ENCODE measurements at places on chromosomes 6 and 20.

- no peak for DNase-seq
Observed at GRCh38 chr20:12673352-12673751, 335.4 kb upstream of the SPTLC3 start.

DNA sequence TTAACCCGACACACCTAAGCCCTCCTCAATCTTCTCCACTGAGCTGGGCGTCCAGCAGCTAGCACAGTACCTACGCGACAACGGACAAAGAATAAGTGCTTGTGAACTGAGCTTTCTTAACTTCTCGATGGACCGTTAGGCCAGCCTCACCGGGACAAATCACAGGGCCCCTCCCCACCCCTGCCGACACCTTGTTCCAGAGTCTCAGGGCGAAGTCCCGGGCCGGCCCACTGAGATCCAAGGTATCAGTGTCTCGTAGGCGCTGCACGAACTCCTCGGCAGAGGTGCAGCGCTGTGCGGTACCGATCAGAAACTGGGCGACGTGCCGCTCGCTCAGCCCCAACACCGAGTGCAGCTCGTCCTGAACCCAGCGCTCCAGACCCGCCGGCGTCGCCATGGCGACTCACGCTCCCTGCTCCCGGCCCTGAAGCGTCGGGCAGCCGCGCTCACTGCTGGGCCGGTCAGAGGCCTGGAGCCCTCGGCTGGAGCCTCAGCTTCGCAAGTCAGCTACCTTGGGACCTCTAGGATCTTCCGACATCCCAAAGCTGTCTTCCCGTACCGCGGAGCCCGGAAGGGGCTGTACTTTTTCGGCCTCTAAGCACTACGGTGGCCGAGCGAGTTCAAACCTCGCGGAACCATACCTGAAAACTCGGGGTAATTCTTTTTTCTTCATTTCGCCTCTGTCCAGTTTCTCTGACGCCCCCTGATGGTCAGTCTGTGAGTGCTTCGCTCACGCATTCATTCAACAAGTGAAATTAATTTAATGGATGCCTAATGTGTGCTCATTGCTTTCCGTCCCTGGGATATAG, at the start of gene DHX16:
DHX16 (minus strand) TSS at position 562 of the 809 bp plus-strand sequence; CDS start at position 397, 165 bp downstream.
- DNase-seq = peak; percentile 77

DNA sequence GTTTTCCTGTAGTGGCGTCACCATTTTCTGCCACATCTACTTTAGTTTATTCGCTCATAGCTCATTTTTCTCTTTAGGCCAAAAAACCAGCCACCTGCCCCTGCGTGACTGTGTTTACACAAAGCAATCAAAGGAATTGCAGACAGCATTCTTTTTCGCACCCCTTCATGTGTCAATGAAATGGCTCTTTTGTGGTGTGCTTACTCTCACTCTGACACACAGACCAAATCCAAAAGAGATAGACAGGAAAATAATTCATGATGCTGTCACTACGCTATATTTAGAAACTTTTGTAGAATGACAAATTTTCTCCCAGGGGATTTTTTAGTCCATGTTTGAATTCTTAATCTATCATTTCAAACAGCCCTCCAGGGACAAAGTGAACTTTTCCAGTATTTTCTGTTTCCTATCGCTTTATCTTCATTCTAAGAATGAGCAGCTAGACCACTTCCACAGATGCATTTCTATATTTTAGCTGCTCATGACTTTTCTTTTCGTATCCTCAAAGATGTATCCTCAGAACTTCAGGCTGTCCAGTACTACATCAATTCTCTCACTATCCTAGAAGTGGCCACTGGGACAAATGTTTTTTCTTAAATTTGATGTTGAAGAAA, 37.9 kb upstream of the KHDRBS2 start:
- DNase-seq = no peak

- no peak for DNase-seq
Observed at GRCh38 chr6:38973178-38974057, 75.2 kb upstream of the GLP1R start.

GRCh38 chr20:1486566-1486965, 4.7 kb downstream of the SIRPB2 start:
- no peak for DNase-seq

GRCh38 chr6:30754631-30755030, 10.3 kb upstream of the IER3 start:
- DNase-seq = no peak

DNA sequence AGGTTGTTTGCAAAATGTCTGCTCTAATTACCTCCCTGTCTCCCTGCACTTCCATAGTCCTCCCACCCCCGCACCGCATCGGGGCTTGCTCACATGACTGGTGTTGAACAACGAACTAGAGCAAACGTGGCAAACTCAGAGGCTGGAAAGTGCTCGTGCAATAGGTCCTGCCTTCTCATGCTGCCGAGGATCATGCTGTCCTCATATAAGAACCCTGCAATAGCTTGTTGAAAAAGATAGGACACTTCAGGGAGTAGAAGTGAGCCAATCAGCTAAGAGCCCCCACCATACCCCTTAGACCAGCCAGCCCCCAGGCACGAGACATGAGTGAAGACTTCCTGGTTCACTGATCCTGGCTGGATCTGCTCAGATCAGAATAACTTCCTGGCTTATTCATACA, 219.2 kb downstream of the C6orf118 start:
- DNase-seq = no peak

DNA sequence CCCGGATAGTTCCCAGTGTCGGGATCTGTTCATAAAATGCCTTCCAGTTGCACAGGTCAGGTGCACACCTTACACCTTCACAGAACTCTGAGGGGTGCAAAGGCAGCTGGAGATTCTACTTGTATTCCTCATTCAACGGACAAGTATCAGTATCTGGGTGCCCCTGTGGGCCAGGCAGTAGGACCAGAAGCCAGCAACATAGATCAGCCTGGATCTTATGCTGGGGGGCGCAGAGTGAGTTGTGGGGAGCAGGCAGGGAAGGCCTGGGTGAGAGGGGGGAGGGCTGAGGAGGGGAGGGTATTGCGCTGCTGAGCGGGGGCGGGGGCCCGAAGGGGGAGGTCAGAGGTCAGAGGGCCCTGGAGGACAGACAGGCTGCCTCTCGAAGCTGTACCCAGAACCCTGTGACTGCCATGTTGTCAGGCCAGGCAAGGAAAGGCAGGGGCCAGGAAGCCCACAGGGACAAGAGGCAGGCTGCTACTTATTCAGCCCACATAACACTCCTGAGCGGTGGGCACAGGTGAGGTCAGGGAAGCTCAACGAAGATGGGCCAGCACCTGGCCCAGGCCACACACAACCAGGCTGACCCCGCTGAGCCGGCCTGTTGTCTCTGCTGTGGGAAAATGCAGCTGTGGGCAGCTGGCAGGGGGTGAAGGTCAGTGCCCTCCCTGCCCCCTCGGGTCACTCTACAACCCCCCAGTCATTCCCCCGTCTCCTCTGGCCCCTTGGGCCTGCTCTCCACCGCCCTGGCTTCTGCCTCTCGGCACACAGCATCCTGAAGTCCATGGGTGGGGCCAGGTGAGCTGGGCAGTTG, 1.1 kb downstream of the OPRL1 start:
- DNase-seq = no peak

DNA sequence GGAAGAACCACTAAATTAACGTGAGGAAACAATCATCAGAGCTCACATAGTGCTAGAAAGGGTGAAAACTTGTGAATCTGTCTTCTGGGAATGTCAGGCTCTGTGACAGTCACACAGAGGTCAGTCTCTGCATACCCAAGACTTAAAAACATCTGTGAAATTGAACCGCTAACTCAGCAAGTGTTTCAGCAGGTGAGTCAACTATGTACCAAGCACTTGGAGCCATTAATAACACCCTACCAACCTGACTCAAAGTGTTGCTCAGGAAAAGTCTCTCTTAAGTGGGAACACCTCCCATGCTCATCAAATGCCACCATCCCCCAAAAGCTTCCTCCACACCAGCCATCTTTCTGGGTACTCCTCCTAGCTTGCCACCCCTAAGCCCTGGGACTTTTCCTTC, 92.3 kb upstream of the CARMIL1 start:
- no peak for DNase-seq

- no peak for DNase-seq
Observed at GRCh38 chr6:11631008-11631407, 93.5 kb downstream of the TMEM170B start.

- DNase-seq = no peak
Observed at GRCh38 chr6:39377539-39377950, 55.0 kb upstream of the KCNK16 start.

DNA sequence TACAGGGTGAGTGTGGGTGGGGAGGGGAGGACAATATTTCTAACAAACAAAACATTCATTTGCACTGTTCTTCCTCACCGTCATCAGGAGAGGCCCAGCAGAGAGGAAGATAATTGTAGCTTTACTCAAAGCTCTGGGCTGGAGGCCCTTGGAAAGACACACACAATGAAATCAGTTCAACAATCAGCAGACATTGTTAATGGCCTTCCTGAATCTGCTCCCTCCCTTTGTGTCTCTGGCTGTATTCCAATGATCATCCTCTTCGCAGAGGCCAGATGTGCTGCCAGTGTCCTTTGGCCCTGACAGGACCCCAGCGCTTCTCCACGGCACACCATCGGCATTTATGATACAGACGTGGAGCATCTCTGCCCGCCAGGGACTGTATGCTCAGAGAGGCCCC, 44.6 kb upstream of the LRFN2 start:
- DNase-seq = no peak

DNA sequence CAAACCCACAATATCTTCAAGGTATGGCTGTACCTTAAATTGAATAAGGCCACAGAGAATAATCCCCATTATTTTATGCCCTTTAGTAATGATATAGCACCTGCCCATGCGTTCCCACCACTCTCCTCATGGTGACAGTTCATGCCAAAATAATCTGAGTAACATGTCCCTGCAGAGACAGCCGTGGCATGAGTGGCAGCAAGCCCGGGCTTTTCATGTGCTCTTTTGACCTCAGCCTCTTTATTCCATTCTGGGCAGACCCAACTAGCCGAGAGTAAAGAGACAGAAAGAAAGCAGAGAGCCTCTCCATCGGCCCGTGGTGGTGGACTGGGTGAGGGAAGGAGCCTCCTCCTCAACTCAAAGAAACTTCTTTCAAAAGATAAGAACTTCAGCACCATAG, 19.9 kb upstream of the POPDC3 start:
- no peak for DNase-seq

All from stimulated activated CD8-positive, alpha-beta memory T cell treated with anti-CD3 and anti-CD28 coated beads, Interleukin-7, amount 100 ng/mL, for 24 hours (primary cell).